Memory B cell (primary cell): ENCODE measurements at places on chromosomes 1 and 21.

GRCh38 chr1:161267321-161267720 lies 8.8 kb downstream of the PCP4L1 start:
- H3K4me1 ChIP-seq = peaks cover 8% of the 10 kb centered on the region
- peaks cover 8% of the 10 kb centered on the region for H3K27me3 ChIP-seq
- no peak for DNase-seq

DNA sequence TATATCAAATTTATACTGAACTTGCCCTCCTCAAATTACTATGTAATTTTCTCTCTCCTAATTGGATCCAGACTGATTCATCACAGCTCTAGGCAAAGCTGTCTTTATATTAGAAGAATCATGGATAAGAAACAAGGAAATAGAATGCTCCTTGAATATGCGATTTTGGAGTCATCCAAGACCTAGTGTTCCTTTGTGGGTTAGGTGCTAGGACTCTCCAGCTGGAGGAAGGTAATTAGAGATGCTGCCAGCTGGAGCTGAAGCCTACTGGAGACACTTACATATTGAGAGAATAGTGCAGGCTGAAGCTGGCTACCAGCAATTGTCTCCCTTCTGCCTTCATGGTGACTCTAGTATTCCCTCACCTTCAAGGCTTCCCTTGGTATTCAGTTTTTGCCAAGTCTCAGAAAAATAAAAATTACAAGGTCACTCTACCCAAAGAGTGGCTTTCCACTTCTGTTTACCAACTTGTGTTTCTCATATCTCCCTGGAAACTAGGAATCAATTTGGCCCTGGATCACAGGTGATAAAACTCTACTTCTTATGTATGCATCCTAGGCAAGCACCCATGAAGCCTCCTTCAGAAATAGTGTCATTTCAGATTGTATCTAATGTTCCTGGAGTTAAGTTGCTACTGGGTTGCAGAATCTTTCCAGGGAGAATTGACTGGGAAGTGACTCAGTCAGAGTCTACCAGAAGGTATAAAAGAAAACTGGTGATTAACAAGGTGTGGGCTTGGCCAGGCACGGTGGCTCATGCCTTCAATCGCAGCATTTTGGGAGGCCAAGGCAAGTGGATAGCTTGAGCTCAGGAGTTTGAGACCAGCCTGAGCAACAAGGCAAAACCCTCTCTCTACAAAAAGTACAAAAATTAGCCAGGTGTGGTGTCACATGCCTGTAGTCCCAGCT lies 24.4 kb upstream of the DOCK7 start:
- no peaks in the 10 kb centered on the region for H3K36me3 ChIP-seq
- H3K4me1 ChIP-seq = no peaks in the 10 kb centered on the region
- no peak for DNase-seq
- H3K4me3 ChIP-seq = no peak overlapping the region
- H3K27me3 ChIP-seq = no peaks in the 10 kb centered on the region
- H3K27ac ChIP-seq = no peak overlapping the region

- H3K4me1 ChIP-seq = no peaks in the 10 kb centered on the region
- no peak for DNase-seq
- peaks cover 37% of the 10 kb centered on the region for H3K36me3 ChIP-seq
- H3K27me3 ChIP-seq = no peaks in the 10 kb centered on the region
These were observed 6.9 kb upstream of the A3GALT2 start for GRCh38 chr1:33327587-33328325.

GRCh38 chr1:228003461-228004330 lies 3.1 kb upstream of the WNT3A start:
- DNase-seq = no peak
- peaks cover 33% of the 10 kb centered on the region for H3K27me3 ChIP-seq
- peaks cover 11% of the 10 kb centered on the region for H3K4me1 ChIP-seq
- H3K27ac ChIP-seq = no peak overlapping the region
- H3K4me3 ChIP-seq = no peak overlapping the region

DNA sequence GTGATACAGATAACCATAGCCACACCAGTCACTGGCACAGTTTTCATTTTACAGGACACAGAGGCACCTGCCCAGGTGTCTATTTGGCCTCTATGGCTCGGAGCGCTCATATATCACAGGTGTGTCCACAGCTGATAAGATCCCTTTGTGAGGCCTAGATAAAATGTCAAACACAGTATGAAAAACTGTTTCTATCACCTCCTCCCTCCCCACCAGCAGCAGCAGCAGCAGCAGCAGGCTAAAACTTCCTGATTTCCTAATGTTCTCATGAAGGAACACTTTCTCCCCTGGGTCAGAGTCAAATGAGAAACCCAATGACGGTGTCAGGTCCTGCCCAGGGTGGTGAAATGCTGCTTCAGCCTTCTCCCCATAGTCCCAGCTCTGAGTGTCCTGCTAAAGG lies 24.4 kb downstream of the ELAPOR1 start:
- H3K4me1 ChIP-seq = peaks cover 9% of the 10 kb centered on the region
- H3K27ac ChIP-seq = no peak overlapping the region
- no peak for DNase-seq
- no peaks in the 10 kb centered on the region for H3K36me3 ChIP-seq
- no peak overlapping the region for H3K4me3 ChIP-seq

DNA sequence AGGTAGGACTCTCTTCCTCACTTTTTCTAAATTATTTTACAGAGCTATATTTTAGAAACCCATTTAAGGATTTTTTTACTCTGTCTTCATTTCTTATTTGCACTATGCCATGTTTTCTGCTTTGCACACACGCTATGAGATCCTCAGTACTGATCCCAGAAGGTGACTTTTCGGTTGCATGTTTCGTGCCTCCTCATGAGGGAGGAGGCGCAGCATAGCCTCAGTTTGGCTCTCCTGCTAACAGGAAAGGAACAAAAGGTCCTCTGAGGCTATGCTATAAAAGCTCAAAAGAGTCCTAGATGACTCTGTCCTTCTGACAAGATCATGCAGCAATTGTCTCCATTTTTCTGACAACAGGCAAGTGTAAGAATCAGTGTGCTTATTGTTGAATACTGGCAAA lies 189.7 kb downstream of the GPR52 start:
- no peak overlapping the region for H3K27ac ChIP-seq
- no peak for DNase-seq
- H3K4me1 ChIP-seq = peaks cover 7% of the 10 kb centered on the region
- no peaks in the 10 kb centered on the region for H3K27me3 ChIP-seq
- H3K36me3 ChIP-seq = peaks cover 18% of the 10 kb centered on the region
- no peak overlapping the region for H3K4me3 ChIP-seq

DNA sequence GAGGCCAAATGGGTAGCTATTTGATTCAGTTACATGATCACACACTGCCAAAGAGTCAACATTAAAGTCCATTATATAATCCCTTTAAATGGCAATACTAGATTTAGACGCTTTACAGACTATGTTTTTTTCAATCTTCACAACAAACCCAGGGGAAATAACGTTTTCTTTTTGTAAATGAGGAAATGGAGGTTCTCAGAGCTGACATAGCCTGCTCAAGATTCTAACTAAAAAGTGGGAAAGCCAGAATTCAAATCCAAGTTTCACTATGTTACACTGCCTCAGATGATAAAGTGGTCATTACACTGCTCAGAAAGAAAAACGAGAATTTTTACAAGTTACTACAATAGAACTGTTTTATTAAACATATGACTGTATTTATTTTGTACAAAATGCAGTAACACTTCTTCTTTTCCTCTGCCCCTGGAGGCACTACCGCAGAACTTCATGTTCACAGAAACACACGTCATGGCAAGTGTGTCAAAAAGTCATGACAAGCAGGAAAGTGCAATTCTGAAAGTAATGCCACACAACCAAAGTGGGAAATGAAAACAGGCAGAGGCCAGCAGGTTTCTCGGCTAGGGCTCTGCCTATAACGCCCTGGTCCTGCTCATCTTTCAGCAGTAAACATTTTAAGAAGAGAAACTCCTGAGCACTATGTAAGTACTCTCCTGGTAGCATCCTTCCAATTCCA lies 19.0 kb downstream of the THEMIS2 start:
- H3K36me3 ChIP-seq = peaks cover 18% of the 10 kb centered on the region
- H3K4me1 ChIP-seq = peaks cover 38% of the 10 kb centered on the region
- no peak for DNase-seq
- H3K4me3 ChIP-seq = peak overlapping the region; percentile 62
- H3K27me3 ChIP-seq = no peaks in the 10 kb centered on the region
- H3K27ac ChIP-seq = peak overlapping the region; percentile 99

DNA sequence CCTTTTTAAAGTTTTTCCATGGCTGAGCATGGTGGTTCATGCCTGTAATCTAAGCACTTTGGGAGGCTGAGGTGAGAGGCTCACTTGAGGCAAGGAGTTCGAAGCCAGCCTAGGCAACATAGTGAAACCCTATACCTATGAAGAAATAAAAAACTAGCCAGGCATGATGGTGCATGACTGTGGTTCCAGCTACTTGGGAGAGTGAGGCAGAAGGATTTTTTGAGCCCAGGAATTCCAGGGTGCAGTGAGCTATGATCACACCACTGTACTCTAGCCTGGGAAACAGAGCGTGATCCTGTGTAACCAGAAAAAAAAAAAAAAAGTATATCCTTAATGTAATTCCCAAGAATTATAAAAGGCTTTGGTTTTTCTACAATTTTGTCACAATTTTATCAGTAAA lies 17.4 kb downstream of the DEPDC1 start:
- H3K4me1 ChIP-seq = no peaks in the 10 kb centered on the region
- no peak overlapping the region for H3K4me3 ChIP-seq
- H3K27me3 ChIP-seq = no peaks in the 10 kb centered on the region
- no peak overlapping the region for H3K27ac ChIP-seq
- no peaks in the 10 kb centered on the region for H3K36me3 ChIP-seq

- H3K27me3 ChIP-seq = no peaks in the 10 kb centered on the region
- no peak for DNase-seq
- no peaks in the 10 kb centered on the region for H3K36me3 ChIP-seq
- H3K4me1 ChIP-seq = peaks cover 18% of the 10 kb centered on the region
- H3K27ac ChIP-seq = peak overlapping the region; percentile 76
- peak overlapping the region; percentile 18 for H3K4me3 ChIP-seq
These were observed 40.2 kb downstream of the FASLG start for GRCh38 chr1:172699111-172699510.

DNA sequence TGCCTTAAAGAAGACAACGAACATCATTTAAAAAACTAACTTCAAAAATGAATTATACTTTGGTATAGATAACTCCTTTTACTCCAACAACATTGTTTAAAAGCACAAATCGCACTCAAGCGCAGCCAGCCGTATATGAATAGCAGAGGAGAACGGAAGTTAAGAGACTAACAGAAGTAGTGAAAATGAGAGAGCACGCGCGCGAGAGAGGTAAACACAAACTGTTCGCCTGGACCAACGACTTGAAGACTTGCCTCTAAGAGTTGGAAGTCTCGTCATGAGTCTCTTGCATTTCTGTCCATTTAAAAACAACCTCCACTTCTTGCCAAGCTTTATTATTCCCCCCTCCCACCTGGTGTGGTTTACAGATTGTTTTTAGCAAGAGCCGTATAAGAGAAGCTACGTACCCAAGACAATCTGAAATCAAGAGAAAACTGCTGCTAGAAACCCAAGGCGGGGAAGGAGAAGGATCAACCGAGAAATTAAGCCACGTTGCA lies 479 bp downstream of the SELENOF start:
- H3K4me3 ChIP-seq = no peak overlapping the region
- peaks cover 33% of the 10 kb centered on the region for H3K4me1 ChIP-seq
- peaks cover 21% of the 10 kb centered on the region for H3K36me3 ChIP-seq
- H3K27me3 ChIP-seq = no peaks in the 10 kb centered on the region
- no peak for DNase-seq
- H3K27ac ChIP-seq = no peak overlapping the region

DNA sequence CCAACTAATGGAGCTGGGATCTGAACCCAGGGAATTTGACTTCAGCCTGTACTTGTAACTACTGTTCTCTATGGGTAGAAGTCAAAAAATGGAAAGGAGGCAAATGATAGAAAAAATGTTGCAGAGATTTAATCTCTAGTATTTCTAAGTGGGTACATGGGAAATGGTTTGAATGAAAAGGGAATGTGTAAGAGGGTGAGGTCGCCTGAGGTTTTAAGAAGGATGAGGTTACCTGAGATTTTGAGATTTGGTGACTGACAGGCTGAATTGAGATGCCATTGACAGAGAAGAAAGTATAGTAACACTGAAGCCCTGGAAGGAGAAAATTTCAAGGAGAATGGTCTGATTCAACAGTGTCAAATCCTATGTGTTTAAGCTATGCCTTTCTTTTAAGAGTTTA lies 5.5 kb downstream of the CAMSAP2 start:
- H3K4me3 ChIP-seq = no peak overlapping the region
- no peak overlapping the region for H3K27ac ChIP-seq
- no peak for DNase-seq
- peaks cover 3% of the 10 kb centered on the region for H3K27me3 ChIP-seq
- peaks cover 8% of the 10 kb centered on the region for H3K4me1 ChIP-seq

GRCh38 chr1:9207086-9207485 lies 27.5 kb upstream of the H6PD start:
- peaks cover 35% of the 10 kb centered on the region for H3K27me3 ChIP-seq
- no peak for DNase-seq
- H3K4me1 ChIP-seq = peaks cover 2% of the 10 kb centered on the region
- H3K36me3 ChIP-seq = no peaks in the 10 kb centered on the region

- no peak overlapping the region for H3K4me3 ChIP-seq
- DNase-seq = no peak
- H3K27me3 ChIP-seq = peaks cover 5% of the 10 kb centered on the region
- H3K27ac ChIP-seq = no peak overlapping the region
These were observed 174.1 kb downstream of the LBR start for GRCh38 chr1:225253784-225254183.

- peaks cover 22% of the 10 kb centered on the region for H3K4me1 ChIP-seq
- DNase-seq = peak; percentile 37
- H3K27me3 ChIP-seq = no peaks in the 10 kb centered on the region
- no peaks in the 10 kb centered on the region for H3K36me3 ChIP-seq
- H3K4me3 ChIP-seq = peak overlapping the region; percentile 87
These were observed 19.8 kb upstream of the COX20 start for GRCh38 chr1:244815600-244816099.

- DNase-seq = no peak
- H3K27ac ChIP-seq = no peak overlapping the region
- no peaks in the 10 kb centered on the region for H3K4me1 ChIP-seq
- H3K36me3 ChIP-seq = no peaks in the 10 kb centered on the region
- peaks cover 8% of the 10 kb centered on the region for H3K27me3 ChIP-seq
- no peak overlapping the region for H3K4me3 ChIP-seq
These were observed 10.3 kb upstream of the KCNJ15 start for GRCh38 chr21:38246511-38246910.

GRCh38 chr1:178263341-178263740 lies 169.4 kb downstream of the RASAL2 start:
- H3K27ac ChIP-seq = no peak overlapping the region
- H3K36me3 ChIP-seq = no peaks in the 10 kb centered on the region
- H3K27me3 ChIP-seq = peaks cover 1% of the 10 kb centered on the region
- no peaks in the 10 kb centered on the region for H3K4me1 ChIP-seq
- H3K4me3 ChIP-seq = no peak overlapping the region

- H3K27ac ChIP-seq = no peak overlapping the region
- no peaks in the 10 kb centered on the region for H3K36me3 ChIP-seq
- H3K4me3 ChIP-seq = no peak overlapping the region
- peaks cover 4% of the 10 kb centered on the region for H3K4me1 ChIP-seq
These were observed 17.7 kb downstream of the PPFIA4 start for GRCh38 chr1:203043830-203044545.

GRCh38 chr21:34864370-34865149 lies 184.5 kb downstream of the RUNX1 start:
- no peak overlapping the region for H3K27ac ChIP-seq
- peaks cover 29% of the 10 kb centered on the region for H3K36me3 ChIP-seq
- no peaks in the 10 kb centered on the region for H3K27me3 ChIP-seq
- no peak for DNase-seq
- H3K4me1 ChIP-seq = peaks cover 20% of the 10 kb centered on the region
